ENCODE measurements at places on chromosomes 16 and 17.

DNA sequence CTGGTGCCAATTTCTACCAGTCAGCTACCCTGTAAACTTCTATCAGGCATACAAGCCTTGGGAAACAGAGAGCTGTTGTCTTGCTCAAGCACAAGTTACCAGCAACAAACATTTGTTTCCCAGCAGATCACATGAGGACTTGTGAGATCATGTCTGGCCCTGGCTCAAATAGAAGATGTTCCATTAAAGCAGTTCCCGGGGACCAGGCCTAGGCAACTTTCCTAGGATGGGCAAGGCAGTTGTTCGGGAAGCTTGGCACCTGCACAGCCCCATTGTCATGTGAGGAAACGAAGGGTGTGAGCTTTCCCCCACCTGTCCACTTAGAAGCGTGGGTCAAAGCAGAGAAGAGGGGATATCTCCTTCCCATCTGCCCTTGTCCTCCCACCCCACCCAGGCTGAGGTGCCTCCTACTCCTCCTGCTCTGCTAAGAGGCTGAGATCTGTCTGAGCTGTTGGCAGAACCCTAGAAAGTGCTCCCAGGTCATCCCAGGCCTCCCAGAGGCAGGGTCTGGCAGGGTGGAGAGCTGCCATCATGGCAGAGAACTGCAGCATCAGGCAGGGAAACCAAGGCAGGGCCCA, 11.2 kb upstream of the SLC47A2 start:
- H3K4me3 ChIP-seq, result no peak overlapping the region
- H3K27ac ChIP-seq, result no peak overlapping the region
- no peak for DNase-seq
- no peaks in the 10 kb centered on the region for H3K36me3 ChIP-seq

GRCh38 chr16:1028056-1028455, 44.5 kb upstream of the SSTR5 start:
- H3K27me3 ChIP-seq, result no peaks in the 10 kb centered on the region
- DNase-seq, result no peak
- H3K4me3 ChIP-seq, result no peak overlapping the region
- H3K27ac ChIP-seq, result no peak overlapping the region

- H3K4me1 ChIP-seq, result peaks cover 14% of the 10 kb centered on the region
- no peak for DNase-seq
- peaks cover 8% of the 10 kb centered on the region for H3K27me3 ChIP-seq
- H3K36me3 ChIP-seq, result no peaks in the 10 kb centered on the region
Measured at GRCh38 chr16:87806641-87807546, 41.1 kb upstream of the KLHDC4 start.

DNA sequence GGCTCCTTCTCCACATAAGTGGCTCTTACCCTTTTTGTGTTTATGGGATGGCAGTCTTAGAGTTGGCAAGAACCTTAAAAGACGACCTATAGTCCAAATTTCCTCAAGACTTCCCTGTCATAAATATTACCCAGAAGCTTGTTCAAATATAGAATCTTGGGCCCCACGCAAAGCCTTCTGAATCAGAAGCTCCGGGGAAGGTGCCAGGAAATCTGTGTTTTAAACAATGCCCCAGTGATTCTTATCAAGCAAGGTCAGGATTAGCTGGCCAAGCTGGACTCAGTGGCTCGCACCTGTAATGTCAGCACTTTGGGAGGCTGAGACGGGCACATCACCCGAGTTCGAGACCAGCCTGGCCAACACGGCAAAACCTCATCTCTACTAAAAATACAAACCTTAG, 85.7 kb downstream of the TIMM22 start:
- DNase-seq, result no peak
- H3K4me1 ChIP-seq, result peaks cover 23% of the 10 kb centered on the region
- no peak overlapping the region for H3K4me3 ChIP-seq
- H3K27ac ChIP-seq, result no peak overlapping the region
- H3K27me3 ChIP-seq, result no peaks in the 10 kb centered on the region
- H3K36me3 ChIP-seq, result no peaks in the 10 kb centered on the region

DNA sequence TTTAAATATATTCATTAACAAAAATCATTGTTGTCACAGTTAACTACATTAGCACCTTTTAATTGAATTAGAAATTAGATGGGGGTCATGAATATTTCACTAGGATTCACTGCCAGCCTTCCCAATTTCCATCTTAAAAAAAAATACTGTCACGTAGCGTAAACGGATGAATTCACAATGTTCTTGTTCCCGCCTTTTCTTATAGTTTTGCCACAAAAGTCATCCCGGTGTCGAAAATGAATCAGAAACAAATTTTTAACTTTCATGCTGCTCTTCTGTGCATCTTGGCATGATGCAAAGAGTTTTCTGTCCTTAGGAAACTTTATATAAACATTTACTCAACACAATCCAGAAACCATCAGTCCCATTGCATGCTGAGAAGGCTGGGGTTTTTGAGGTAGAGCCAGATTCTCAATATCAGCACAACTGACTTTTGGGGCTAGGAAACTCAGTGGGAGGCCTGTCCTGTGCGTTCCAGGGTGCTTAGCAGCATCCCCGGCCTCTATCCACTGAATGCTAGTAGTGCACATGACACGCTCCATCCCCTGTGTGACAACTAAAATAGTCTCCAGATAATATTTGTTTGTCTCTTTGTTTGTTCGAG, 252.9 kb upstream of the XYLT1 start:
- H3K4me3 ChIP-seq, result no peak overlapping the region
- H3K36me3 ChIP-seq, result no peaks in the 10 kb centered on the region
- H3K27ac ChIP-seq, result no peak overlapping the region
- peaks cover 4% of the 10 kb centered on the region for H3K27me3 ChIP-seq
